Stimulated activated CD8-positive, alpha-beta memory T cell treated with anti-CD3 and anti-CD28 coated beads, Interleukin-4, amount 100 ng/mL, for 1 hour (primary cell): ENCODE measurements at places on chromosomes 4 and X.

DNA sequence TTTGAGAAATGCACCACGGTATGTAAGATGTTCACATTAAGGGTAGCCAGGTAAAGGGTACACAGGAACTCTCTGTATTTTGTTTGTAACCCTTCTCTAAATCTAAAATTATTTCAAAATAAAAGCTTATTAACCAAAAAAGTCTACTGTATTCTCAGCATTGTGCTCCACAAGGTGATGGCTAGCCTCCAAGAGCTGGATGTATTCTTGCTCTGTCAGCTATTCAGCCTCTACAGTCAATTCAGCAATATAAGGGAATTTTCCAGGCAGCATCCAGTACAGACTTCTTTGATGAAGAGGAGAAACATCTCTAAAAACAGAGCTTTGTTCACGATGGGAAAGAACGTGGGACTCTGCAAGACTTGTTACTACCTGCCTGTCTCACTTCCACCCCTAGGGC is 63.5 kb upstream of the MAOA start:
- no peak for DNase-seq

GRCh38 chrX:112691361-112691760 is 11.6 kb upstream of the LHFPL1 start:
- no peak for DNase-seq

DNA sequence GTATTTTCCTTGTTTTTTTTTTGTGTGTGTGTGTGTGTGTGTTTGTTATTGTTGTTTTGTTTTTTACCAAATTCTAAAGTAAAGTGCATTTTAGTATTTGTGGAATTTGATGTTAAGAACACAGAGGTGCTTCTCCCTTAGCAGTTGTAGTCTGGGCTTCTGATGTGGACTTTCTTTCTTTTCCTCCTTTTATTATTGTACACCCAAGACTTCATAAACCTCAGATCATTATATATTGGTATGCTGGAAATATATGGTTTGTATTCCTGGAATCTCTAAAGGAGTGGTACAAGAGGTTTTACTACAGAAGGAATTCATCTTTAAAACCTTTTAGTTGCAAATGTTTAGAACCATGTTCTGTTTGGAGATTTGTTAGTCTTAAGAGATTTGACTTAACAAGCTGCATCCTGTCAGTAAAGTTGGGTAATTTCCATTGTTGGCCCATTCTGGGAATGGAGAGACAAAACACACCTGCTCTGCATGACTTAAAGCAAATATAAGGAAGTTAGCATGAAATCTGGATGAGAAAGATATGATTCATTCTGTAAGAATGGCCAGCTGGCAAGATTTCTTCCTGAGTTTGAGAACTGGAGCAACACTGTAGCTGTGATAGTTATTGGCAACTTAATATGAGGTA is 64.0 kb downstream of the SMAD1 start:
- DNase-seq = no peak

DNA sequence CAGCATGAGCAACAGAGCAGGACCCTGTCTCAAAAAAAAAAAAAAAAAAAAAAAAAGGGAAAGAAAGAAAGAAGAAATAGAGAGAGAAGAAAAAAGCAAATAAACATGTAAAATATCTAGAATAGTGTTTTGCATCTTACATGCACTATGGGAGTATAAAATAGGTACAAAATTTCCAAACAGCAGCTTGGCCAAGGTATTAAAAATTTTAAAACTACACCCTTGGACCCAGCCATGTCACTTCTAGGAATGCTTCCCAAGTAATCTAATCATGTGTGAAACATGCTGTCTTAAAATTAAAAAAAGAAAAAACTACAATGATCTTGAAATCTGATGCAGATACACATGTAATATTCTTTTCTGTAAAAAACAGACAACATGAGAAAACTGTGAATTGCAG is 21.6 kb downstream of the IRF2 start:
- DNase-seq = no peak

DNA sequence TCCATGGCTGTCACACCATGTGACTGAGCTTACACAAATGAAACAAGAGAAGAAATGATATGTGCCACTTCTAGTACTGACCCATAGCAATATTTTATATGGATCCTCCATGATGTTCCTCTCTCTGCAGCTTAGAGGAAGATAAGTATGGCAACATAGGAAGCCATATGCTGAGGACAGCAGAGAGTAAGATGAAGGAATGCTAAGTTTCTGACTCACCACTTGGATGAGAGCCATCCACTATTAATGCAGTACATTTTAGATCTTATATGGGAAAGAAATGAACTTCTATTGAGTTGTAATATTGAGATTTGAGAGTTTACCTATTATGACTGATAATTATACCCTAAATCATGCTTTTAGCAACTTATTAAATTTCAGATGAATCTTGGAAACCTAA is 386.9 kb upstream of the MAOA start:
- no peak for DNase-seq

GRCh38 chrX:122418758-122419157 is 765.3 kb upstream of the GRIA3 start:
- no peak for DNase-seq

GRCh38 chr4:12658146-12658545 is 826.0 kb downstream of the RAB28 start:
- DNase-seq = no peak

- DNase-seq = no peak
These were observed 101.2 kb downstream of the FAM13A start for GRCh38 chr4:88955580-88956380.

GRCh38 chr4:2662598-2662997 is 93.5 kb downstream of the TNIP2 start:
- DNase-seq = no peak

- DNase-seq = no peak
These were observed 72.0 kb downstream of the PRPS1 start for GRCh38 chrX:107700317-107700774.

GRCh38 chrX:8034058-8034457 is 106.8 kb upstream of the PNPLA4 start:
- DNase-seq = no peak

DNA sequence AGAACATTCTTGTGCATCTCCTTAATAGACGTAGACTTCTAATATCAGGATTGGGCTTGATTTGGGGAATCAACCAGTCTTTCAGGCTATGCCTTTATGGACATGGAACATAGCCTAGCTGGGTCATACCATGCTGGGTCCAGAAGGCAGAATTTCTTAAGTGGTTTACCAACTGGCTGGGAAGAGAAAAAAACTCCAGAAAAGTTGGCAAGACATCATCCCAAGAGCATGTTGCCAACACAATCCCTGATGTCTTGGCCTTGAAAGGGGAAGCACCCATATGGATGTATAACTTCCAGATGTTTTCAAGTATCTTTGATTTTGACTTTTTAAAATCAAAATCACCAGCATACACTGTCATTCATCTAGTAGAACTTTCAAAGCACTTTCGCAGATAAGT is 138.0 kb upstream of the FGF13 start:
- DNase-seq = no peak

DNA sequence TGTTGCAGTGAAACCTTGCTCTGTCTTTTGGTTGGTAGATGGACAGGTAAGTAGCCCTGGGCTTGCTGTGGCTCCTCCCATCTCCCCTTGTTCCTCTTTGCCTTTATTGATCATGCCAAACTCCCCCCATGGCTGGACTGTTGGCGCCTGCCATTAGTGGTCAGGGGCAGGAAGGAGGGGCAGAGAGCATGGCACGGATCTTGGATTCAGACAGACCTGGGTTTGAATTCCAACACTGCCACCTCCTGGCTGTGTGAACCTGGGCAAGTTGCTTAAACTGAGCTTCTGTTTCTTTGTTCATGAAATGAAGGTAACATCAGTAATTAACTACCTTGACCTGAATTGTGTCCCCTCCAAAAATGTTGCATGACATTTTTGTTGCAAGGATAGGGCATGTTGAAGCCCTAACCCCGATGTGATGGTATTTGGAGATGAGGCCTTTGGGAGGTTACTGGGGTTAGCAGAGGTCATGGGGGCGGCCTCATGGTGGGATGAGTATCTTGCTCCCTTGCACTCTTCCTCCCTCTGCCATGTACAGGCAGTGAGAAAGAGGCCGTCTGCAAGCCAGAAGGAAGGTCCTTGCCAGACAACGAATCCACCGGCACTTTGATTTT is 6.0 kb downstream of the SLC2A9 start:
- no peak for DNase-seq

GRCh38 chrX:21875013-21875412 is 19.2 kb downstream of the YY2 start:
- no peak for DNase-seq

DNA sequence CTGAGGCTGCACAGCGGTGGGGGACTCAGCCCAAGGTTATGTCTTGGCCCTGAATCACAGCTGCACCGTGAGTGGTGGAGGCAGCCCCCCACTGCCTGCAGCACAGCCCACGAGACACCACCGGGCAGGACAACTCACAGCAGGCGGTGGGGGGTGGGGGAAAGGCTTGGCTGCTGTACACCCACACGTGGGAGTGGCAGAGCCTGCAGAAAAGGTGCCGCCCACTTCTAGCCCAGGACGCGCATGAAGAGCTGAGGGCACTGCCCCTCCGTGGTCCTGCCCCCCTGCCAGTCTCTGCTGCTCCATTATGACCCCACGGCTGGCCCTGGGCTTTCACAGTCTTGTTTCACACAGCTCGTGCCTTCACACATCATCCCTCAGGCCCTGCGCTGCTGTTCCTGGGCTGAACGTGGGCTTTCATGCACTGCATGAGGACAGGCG is 40.8 kb downstream of the FGFRL1 start:
- DNase-seq = no peak

DNA sequence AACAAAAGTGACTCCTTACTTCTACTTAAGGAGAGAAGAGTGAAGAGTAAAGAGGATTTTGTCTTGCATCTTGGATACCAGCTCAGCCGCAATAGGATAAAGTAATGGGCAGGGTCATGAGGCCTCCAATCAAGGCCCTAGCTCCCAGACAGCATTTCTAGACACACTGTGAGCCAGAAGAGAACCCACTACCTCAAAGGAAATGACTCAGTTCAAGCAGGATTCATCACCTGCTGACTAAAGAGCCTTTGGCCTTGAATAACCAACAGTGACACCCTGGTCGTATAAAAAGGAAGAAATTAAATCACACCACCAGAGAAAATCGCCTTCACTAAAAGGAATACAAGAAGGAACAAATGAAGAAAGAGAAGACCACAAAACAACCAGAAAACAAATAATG is 416.1 kb downstream of the PCDH18 start:
- no peak for DNase-seq

GRCh38 chr4:8846046-8846720 is 25.5 kb downstream of the HMX1 start:
- no peak for DNase-seq

- DNase-seq = no peak
These were observed 338.1 kb downstream of the BCOR start for GRCh38 chrX:39759526-39760224.

DNA sequence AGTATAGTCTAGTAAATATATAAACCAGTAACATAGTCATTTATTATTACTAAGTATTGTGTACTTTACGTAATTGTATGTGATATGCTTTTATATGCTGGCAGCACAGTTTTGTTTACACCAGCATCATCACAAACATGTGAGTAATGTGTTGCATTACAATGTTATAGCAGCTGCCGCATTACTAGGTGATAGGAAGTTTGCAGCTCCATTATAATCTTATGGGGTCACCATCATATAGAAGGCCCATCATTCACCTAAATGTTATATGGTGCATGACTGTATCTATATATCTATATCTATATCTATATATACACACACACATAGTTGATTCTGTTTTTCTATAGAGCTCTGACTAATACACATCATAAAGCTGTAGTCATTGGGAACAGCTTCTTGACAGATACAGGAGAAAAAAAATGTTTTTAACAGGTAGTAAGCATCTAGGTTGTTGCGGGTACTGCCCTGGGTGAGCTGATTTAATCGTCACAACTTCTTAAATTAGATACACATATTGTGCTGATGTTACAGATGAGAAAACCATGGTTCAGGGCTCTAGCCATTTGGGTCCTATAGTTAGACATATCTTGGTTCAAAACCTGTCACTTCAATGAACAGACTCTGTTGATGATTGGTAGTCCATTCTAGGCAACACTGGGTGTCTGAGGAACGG is 77.9 kb downstream of the CLNK start:
- DNase-seq = no peak

DNA sequence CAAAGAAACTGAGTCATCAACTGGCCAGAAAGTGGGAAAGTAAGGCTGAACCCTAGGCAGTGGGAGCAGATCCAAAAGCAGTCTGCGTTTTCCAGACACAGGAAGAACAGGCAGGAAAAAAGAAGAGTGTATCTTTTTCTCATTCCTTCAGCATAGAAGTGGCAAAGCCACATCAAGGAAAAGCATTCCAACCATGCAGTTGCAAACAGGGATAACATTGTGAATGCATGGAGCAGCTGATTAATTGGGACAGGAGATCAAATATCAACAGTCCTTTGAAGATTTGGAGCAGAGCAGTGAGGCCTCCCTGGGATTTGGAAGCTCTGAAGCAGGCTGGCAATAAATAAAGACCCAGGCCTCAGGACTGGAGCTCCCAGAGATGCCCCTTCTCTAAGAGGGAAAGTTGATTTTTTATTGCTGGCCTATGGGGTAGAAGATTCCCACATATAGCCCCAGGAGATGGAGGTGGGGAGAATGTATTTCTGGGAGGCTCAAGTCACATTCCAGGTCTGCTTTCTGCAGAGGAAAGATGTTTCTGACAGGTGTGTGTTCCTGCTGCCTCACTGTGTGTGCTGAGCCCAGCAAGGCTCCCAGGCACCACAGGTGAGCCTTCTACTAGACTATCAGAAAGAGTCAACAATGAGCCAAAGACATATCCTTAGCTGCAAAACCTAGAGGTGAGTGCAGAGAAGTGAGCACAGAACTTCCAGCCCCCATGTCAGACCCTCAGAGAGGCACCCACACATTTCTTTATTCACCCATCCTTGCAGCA is 222.5 kb downstream of the RAB28 start:
- DNase-seq = no peak

GRCh38 chr4:61663310-61663709 is 463.2 kb downstream of the ADGRL3 start:
- DNase-seq = no peak
